Suprapubic skin (tissue), 4 donors: ENCODE measurements at places on chromosomes 2 and 18. TPM values are rescaled to one million over a fixed set of nuclear protein-coding genes. Genes with fewer than 3 reads are reported as not detected.

DNA sequence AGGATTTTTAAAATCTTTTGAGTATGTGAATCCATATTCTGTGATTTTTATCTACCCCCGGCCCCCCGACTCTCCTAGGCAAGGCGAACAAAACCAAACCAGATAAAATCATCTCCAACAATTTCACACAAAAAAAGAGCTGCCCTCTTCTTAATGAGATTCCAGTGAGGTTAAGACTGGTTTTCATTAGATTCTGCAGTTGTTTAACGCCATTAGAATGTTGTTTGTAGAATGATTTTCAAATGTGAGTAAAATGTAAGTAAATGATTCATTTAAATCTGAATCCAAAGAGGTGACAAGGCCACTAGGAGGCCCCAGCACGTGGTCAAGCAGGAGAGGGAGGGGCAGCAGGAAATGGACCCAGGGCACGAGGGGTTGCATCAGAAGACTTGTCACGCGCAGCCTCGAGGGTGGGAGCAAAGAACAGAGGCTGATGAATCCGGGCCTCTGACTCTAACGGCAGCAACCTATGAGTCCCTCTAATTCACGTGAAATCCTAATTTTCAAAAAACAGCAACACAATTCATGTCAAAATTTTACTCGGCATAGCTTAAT lies 24.3 kb upstream of the KLHL29 start:
- DNase-seq: no peak

GRCh38 chr2:206086716-206087350 lies 859 bp upstream of the INO80D start:
- DNase-seq: no peak

DNA sequence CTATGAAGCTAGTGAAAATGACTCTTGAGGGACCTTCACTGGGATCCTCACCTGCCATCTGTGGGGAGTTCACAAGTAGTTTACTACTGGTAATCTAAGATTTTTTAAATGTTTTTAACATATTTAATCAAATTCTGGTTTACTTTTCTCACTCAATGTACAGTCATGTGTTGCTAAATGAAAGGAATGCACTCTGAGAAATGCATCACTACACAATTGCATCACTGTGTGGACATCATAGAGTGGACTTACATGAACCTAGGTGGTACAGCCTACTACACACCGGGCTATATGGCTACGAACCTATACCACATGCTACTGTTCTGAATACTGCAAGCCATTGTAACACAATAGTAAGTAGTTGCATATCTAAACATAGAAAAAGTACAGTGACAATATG lies 528.0 kb downstream of the BCL11A start:
- DNase-seq: no peak

- no peak for DNase-seq
Observed at GRCh38 chr2:219243291-219243761, 1.9 kb downstream of the GLB1L start.

CRACDL gene
- 13.0 TPM for total RNA-seq
